ENCODE measurements at places on chromosomes 12 and 14. TPM values are rescaled to one million over a fixed set of nuclear protein-coding genes. Genes with fewer than 3 reads are reported as not detected.

The FGD4 gene
- total RNA-seq = 80.9 TPM

- peak; percentile 57 for DNase-seq
These were observed 56.2 kb downstream of the CCNK start for GRCh38 chr14:99537399-99537798.

DNA sequence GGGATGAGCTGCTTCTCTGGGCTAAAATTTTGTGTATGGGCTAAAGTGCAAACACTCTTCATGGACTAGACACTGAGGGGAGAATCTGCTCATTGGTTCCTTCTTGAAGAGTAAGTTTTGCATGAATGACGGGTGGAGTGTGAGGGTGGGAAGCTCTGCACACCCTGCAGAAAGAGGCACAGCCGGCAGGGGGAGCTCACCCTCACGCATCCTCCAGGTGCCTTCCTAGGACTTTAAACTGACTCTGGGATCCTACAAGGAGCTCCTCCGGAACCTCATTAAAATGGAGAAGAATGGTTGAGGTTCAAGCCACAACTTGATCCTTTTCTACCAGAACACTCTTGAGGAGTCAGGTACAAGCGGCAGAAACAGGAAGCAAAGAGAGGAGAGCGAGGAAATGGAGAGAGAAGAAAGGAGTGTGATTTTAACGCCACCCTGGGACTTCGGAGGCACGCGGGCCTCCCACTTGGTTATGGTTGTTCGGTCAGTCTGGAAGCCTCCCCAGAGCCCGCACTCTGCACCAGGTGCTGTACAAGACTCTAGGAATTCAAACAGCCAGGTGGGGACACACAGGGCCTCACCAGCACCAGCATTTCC, 87.5 kb downstream of the SETD3 start:
- no peak for DNase-seq

The PYGL gene
- 32.6 TPM for total RNA-seq

GRCh38 chr12:88471331-88472045, 108.8 kb downstream of the KITLG start:
- DNase-seq = no peak

The DYNLL1 gene
- total RNA-seq = 230 TPM

DNA sequence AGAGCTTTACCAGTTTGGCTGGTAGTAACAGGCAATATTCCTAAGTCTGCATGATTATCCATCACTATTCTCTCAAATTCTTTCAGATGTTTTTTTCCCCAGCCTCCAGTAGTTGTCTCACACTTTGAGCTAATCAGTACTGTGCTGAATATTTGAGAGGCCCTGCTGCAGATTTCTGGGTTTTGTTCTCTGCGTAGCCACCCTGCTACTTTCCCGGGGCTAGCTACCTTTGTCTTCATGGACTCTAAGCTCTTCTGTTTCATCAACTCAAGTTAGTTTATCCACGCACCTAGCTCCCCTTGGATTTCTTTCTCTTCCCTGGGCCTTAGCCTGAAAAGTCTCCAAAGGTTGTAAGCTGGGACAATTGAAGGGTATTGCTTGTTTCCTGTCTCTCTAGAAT, 73.0 kb downstream of the FUT8 start:
- no peak for DNase-seq

The SUOX gene
- 23.1 TPM for total RNA-seq

The PRB3 gene
- not detected for total RNA-seq

GRCh38 chr12:75964150-75964549, 67.4 kb downstream of the PHLDA1 start:
- DNase-seq = no peak

DNA sequence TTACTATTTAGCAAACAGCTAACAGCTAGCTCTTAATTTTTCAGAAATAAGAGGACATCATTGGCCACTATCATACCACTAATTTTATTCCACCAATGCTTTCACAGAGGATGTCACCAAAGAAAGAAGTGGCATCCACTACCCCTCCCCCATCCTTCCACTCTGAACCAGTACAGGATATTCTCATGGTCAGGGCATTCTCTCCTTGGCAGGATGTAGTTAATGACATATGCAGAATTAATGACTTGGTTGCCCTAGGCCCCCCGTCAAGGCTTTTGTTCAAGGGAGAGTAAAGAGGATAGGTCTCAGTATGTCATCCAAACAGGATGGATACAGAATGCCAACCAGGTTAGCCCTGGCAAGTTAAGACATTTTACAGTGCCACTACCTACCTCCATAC, 18.9 kb upstream of the NUP107 start:
- no peak for DNase-seq

The KDM2B gene
- 32.9 TPM for total RNA-seq

The TAS2R7 gene
- total RNA-seq = not detected

The NUP107 gene
- 43.9 TPM for total RNA-seq

GRCh38 chr14:99899578-99900178, 106.5 kb downstream of the EML1 start:
- DNase-seq = no peak

GRCh38 chr12:30994274-30994673, 67.7 kb downstream of the TSPAN11 start:
- no peak for DNase-seq

The IL22 gene
- total RNA-seq = not detected

GRCh38 chr12:80316222-80316621, 127.8 kb upstream of the PTPRQ start:
- no peak for DNase-seq

The ANO4 gene
- total RNA-seq = 13.1 TPM

DNA sequence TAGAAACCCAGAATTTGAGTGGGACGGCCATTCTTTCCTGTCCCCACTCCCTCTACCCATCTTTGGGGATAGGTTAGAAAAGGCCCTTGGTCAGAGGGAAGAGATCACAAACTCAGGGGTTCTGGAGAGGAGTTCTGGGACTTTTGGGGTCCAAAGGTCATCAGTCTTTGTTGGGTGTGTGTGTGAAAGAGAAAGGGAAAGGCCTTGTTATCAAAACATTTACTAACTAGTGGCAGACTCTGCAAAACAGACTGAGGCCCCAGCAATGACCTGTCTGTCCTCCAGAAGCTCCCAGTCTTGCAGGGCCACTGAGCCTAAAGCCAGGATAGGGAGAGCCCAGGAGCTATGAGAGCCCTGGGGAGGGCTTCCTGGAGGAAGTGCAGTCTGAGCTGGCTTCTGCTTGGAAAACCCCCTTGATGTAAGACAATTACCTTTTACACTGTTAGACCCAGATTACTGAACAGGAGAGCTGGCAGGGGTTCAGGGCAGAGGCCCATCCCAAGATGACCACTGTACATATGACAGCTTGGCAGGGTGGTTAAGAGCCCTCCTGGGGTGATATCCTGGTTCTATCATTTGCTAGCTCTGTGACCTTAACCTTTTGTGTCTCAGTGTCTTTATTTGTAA, 429.1 kb upstream of the CCDC196 start:
- no peak for DNase-seq

DNA sequence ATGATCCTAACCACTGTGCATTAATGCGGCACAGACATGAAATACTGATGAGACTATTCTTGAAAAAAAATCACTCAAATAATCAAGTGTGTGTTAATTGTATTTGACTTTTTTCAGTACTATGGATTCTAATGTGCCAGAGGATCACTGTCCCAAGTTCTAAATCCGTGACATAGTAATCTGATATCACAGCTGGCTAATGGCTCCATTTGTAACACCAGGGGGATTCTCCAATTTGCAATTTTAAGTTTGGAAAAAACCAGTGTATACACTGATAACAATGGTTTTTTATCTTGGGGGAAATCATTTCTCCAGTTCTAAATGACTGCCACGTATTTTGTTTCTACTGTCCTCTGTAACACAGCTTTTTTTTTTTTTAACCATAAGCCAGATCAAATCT, 33.0 kb downstream of the MPHOSPH9 start:
- DNase-seq = no peak

DNA sequence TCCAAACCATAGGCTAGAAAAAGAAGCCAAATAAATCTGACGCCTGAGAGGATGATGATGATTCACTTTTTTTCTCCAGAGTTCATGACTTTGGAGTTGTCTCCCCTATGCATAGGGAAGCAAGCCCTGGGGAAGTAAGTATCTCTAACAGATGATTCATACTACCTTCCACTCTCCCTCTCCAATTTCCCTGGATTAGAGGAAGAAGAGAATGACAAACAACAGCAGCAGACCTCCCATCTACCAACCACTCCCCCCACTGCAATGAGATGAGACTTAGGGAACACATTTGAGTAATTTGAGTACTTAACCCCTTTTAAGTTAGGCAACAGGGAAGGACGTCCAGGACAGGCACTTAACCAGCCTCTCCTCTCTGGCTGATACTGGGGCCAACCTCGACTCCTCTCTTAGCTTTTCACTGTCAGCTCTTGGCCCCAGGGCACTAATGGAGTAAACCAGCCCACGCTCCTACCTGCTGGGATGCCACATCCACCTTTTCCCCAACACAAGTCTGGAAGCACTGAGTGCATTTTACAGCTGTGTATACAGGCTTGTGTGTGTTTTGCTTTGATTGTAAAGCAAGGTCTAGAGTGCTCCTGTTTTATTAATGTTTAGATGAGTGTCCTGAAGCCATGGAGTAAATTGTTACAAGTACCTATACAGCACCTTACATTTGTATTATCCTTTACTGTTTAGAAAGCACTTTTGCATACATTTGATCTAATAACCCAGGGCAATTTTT, 180.7 kb downstream of the PHLDA1 start:
- no peak for DNase-seq

- no peak for DNase-seq
These were observed 119.6 kb downstream of the SYNE2 start for GRCh38 chr14:63972323-63972932.

The RTL1 gene
- 0.40 TPM for total RNA-seq

DNA sequence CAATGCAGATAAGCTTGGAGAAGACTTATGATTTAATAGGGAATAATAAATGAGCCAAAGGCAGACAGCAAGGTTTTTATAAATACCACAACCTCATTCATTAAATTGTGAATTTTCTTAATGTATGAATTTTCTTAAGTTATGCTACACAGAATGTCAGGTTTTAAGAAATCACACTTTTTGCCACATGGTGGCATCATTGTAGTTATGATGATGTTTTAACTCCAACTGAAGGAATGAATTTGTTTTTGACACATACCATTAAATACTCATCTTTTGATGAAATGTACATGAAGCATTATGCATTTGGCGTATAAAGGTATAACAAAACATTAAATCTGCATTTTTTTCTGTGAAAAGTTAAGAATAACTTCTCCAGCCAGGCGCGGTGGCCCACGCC, 524.1 kb upstream of the FBXO33 start:
- no peak for DNase-seq

GRCh38 chr14:68878908-68879307, 86.0 kb upstream of the ZFP36L1 start:
- no peak for DNase-seq

DNA sequence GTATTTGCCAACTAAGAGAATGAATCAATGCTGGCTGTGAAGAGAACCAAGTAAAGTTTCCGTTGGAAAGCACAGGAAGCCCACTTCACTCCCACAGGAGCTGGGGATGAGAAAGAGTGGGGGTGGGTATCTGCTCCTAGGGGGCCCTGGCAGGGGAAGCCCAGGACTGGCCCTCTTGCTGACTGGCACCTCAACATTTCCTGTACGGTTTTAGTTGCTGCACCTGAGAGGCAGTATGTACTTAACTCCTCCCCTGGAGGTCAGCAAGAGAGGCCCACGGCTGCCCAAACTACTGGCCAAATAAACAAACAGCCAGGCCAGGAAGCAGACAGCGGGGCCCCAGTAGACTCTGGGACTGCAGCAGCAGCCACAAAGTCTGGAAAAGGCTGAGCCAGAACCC, 33.8 kb upstream of the VWF start:
- no peak for DNase-seq

DNA sequence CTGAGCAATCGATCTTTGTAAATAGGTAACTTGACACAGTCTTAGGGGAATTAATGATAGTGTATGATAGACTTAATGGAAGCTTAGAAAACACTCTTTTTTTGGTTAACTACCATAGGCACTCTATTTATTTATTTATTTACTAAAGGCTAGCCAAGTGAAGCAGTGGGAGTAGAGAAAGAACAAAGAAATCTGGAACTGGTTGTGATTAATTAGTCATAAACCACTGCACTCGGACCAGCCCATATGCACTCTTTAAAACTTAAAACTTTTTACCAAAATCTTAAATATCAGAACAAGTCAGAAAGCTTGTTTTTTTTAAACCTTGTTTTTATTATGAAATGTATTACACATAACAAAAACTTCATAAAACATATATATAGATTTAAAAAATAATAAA, 49.5 kb upstream of the SRP54 start:
- DNase-seq = no peak

DNA sequence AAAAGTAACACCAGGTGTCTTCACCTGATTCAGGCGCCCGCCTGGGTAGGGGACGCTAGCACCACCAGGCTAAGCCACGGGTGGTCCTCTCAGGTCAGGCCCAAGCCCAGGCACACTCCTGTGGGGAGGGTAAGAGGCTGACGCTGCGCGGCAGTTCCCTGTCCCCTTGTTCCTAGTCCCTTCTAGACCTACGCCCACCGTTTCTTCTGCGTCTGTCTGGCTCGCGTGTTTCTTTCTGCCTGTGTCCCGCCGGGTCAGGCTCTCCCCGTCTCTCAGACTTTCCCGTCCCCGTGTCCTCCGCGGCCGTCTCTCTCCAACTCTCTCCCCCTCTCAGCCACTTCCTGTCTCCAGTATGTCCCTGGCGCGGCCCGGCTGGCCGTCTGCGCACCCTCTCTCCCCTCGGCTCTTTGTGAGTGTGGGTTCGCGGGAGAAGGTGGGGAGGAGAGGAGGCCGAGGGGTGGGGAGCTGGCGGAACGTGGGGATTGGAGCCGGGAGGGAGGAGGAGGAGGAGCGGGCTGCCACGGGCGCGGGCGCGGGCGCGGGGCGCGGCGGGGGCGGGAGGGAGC, 3.1 kb upstream of the TNS2 start:
- peak; percentile 94 for DNase-seq

The DPPA3 gene
- total RNA-seq = not detected

DNA sequence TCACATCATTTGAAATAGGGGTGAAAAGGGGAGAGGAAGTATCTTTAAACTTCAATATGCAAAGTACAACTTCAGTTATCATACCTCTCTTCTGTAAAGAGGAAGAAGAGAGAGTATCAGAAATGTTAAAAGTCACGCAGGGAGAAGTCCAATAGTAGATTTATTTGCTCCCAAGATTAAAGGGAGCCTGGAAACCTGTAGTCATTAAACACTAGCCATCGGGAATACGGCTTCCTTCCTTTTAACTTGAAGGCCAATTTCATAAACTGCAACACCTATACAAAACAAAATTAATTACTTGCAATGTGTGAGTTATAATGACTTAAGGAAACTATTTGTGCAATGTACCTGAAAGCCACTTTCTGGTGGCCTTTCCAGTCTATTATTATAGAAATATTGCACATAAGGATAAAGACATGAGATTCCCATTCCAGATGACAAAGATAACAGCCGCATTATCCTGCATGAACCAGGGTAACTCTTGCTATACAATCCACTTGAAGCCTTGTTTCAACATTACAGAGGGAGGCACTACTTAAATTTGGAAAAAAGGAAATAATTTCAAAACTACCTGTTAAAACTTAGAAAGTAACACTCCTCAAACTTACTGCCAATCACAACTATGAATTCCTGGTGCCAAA, 4.6 kb downstream of the BTG1 start:
- DNase-seq = no peak

The DEGS2 gene
- total RNA-seq = 0.85 TPM

DNA sequence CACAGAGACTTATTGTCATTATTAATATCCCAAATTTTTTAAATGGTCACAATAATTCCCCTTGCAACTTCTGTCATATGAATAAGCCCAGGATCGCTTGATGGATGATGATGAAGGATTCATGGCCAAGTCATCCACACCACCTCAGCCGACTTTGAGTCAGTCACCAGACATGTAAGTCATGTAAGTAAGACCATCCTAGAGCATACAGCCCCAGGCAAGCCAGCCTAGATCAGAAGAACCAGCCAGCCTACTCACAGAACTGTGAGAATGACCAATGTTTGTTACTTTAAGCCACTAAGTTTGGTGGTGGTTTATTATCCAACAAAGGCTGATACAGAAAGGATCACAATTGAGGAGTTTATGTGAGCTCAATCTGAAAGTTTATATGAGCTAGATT, 341.8 kb downstream of the NRXN3 start:
- no peak for DNase-seq

Data from ovary (tissue), 10 donors.